ENCODE measurements at places on chromosomes 1 and 21.

DNA sequence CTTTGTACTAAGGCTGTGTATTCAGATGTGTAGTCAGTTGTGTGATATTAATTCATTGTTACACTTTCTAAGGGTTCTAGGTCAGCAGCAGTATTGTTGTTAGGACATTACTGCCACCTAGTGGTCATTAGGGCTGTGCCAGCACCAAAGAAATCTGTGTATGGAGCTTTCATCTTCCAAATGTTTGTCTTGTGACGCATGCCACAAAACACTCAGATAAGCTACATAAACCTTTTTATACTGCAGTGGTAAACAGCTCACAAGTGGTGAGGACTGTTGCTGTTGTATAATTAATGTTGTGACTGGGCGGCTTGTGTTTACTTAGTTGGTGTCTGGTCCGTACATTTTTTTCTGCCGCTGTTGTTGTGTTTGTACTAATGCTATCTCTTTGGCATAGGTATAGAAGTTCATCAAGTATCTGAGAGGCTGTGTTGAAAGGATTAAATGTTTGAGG is 51.7 kb downstream of the S1PR1 start:
- peak; percentile 43 for DNase-seq

DNA sequence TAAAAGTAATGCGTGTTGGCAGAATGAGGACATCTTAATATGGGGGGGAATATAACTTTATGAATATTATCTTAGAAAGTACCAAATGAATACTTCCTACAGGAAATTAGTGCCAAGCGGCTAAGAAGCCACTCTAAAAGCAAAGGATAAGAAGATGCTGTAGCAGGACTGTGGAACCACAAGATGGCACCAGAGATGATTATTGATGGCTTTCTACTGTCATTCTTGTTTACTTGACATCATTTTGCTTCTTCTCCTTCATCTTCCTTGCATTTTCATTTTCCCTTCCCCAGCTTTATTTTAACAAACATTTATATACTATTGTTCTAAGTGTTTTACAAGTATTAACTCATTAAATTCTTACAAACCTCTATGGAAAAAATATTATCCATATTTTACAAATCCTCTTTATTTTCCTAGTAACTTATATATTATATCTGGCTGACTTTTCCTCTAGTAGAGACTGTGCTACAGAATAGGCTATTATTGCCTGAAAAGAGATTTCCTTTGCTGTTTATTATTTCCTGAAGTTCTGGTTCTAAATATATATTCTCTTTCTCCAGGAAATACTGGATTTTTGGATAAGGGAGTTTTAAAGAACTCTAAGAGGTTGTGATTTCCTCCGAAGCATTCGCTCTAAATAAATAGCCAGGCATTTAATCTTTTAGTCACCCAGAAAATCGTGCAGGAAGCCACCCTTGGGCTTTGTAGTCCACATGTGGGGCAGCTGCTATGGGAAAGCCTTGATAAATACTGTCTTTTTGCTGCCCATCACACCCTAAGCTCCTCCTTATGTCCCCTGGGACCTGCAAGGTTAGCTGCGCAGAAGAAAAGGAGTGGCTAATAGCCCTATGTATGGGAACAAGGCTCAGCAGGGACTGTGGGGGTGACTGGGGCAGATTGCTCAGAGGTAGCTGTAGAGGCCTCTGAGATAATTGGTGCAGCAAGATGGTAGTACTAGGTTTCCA is 69.8 kb downstream of the TPR start:
- DNase-seq = no peak

DNA sequence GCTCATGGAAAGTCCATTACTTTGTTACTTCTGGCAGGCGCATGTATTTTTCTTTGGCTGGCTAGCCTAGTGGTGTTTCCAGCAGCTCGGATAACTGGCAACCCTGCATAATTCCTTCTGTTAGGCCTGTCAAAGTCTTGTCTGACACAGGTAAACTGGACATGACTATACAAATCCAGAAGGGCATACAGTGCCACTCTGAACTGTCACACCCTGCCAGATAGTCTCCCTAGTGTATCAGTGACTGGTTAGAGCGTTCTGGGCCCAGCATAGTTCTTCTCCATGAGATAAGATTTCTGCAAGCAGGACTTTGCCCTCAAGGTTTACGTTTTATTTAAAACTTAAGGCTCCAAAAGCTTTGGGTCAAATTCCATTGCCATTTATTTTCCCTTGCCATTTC is 177.7 kb upstream of the GORAB start:
- DNase-seq = no peak

- no peak for DNase-seq
These were observed 117.4 kb downstream of the DISC1 start for GRCh38 chr1:231743966-231744365.
